ENCODE measurements at places on chromosomes 16 and 17. TPM values are rescaled to one million over a fixed set of nuclear protein-coding genes. Genes with fewer than 3 reads are reported as not detected.

The PLXDC1 gene
- 1.9 TPM for total RNA-seq

The FZD2 gene
- total RNA-seq, result 21.2 TPM

The UNK gene
- total RNA-seq, result 18.8 TPM

The C1QL1 gene
- 2.5 TPM for total RNA-seq

The CIITA gene
- total RNA-seq, result 1.1 TPM

The MEIOC gene
- not detected for total RNA-seq

The RNF43 gene
- total RNA-seq, result not detected

The WSB1 gene
- 82.6 TPM for total RNA-seq

The GAS2L2 gene
- not detected for total RNA-seq

The ARHGDIG gene
- not detected for total RNA-seq

The CUEDC1 gene
- total RNA-seq, result 22.9 TPM

The CYGB gene
- total RNA-seq, result 3.7 TPM

The STX8 gene
- 45.2 TPM for total RNA-seq

The ENPP7 gene
- total RNA-seq, result not detected

The MT1M gene
- 2.2 TPM for total RNA-seq

The CSNK2A2 gene
- total RNA-seq, result 27.4 TPM

The SLC43A2 gene
- 3.7 TPM for total RNA-seq

The GPRC5C gene
- not detected for total RNA-seq

The SLC52A1 gene
- total RNA-seq, result not detected

The CBLN1 gene
- total RNA-seq, result not detected

The ZNF207 gene
- total RNA-seq, result 141 TPM

The TMEM114 gene
- not detected for total RNA-seq

The PPL gene
- total RNA-seq, result 0.13 TPM

The MARVELD3 gene
- not detected for total RNA-seq

The ANKRD40CL gene
- total RNA-seq, result not detected

The HERPUD1 gene
- total RNA-seq, result 314 TPM
